ENCODE measurements at places on chromosomes 7 and 10.

GRCh38 chr10:46304062-46304461 lies 17.3 kb downstream of the ANTXRL start:
- no peak for DNase-seq

DNA sequence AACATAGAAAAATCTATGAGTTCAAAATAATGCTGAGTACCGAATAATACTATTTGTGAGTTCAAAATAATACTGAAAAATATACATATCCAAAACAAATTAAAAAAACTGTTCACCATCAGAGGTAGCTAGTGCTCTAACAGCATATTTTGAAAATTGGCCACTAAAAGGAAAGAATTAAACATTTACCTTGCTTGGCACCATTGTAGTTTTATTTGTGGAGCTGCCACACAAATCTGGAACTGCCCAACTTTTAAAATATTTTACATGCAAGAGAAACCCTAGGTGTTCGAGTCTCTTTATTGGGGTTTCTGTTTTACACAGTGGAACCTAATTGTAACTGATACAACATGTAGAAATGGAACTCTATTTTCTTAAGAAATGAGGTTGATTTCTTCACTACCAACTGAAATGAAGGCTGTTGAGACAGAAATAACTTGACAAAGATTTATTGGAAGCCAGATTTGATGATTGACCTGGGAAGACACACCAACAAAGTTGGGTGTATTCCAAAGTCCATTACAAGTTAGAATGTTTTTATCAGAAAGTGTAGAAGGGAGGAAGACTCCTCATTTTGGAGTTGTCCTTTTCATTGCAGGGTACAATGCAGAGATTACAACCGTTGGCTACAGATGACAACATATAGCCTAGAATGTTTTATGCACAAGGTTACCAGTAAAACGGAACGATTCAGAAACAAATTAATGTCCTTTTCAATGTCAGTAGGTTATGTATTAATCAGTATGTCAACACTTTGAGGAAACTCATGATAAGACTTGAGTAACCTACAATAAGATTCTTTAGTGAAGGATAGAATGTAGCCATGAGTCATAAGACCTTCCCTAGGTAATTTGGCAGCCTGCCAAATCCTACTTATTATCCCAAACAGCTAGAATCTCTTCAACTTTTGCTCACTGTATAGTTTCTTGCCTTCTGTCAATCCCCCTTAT lies 73.8 kb upstream of the PAPSS2 start:
- no peak for DNase-seq

DNA sequence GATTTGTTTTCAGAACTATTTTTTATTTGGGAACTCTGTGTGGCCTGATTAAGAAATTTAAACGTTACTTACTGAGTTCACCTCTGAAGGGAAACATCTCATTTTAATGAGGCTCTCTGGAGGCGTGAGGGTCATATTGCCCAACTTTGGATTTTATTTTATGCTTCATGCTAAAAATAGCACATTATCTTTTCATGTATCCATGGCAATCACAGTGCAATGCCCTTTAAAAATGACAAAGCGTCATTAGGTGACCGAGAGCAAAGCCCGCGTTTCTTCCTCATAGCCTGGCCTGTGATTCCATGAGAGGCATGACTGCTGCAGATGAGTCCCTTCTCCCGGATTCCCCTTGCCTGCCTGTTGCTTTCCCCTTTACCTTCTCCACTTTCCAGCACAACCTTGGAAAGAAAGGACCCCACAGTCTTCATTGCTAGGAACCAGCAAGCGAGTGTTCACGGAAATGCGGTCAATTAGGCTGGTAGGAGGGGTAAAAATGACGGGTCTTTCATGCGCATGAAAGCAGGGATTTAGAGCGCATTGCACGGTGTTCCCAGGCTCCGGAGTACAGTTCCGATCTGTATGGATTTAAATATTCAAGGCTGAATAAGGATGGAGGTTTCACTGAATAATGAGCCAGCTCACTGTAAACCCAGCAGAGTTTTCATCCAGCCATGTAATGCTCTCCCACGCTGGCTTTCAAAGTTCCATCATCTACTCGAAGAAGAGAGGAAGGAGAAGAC lies 98.2 kb upstream of the PITRM1 start:
- no peak for DNase-seq

DNA sequence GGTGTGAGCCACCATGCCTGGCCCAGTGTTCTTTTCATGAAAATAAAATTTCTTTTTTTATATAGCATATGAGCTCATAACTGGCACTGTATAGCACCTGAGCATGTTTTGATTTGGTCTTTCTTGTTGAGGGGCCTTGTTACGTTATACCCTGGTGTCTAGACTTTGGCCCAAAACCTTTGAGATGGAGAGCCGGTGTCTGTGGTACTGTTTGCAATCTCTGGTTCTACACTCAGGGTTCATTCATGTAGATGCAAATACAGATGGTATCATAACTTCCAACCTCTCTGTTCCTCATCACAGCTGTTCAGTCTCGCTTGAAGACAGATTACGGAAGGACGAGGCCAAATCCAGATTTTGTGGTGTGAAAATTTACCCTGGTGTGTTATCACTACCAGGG lies at the start of gene TAS2R5:
Gene TAS2R5 (plus strand): TSS at position 301 of the 400 bp plus-strand sequence. CDS start 145 bp downstream, outside the sequence.
- no peak for DNase-seq

GRCh38 chr10:77281719-77282118 lies 355.9 kb downstream of the KCNMA1 start:
- no peak for DNase-seq

DNA sequence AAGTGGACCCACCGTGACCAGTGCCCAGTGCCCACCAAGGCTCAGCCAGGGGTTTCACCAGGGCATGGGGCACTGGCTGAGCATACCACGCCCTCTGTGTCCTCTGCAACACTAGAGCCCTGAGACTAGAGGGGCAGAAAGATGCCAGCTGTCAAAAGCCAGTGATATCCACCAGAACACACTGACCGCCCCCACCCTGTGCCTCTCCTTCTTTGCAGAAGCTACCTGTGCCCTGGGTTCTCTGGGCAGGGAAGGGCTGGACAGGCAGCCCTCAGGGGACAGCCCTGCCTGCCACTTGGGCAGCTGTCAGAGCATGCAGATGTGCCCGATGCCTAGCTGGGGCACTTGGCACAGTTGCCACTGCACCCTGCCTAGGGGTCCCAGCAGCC lies 494 bp downstream of the VSIR start:
- DNase-seq: no peak

DNA sequence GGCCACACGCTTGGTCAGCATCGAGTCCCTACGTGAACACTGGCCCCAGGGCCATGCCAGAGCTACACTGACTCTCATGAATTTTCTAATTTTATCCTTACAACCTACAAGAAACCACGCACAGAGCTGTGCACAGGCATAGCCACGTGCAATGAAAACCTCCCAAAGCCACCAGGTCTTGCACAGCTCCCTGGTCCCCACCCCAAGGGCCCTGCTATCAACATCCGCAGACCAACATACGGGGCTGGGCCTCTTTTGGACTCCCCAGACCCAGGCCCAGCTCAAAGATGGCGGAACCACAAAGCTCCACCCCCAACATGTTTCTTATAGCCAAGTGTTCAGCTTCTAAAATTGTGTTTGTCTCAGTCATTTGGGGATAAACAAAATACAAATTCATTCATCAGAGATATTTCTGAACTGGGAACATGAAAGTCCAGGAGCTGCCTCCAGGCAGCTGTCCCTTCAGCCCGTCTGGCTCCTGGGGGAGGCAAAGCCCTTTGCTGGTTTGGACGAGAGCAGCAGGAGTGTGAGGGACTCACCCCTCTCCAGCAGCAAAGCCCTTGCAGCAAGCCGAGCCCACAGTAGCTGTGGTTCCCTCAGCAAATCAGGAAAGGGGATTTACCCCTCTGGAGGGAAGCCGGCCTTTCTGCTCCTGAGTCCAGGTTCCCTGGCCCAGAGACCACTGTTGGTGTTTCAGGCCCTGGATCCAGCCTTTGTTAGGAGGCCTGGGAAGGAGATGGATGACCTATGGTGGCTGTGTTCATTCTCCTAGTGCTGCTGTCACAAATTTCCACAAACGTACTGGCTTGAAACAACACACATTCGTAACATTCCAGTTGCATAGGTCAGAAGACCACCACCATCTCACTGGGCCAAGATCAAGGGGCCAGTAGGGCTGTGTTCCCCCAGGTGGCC lies 75.1 kb downstream of the OAT start:
- no peak for DNase-seq

DNA sequence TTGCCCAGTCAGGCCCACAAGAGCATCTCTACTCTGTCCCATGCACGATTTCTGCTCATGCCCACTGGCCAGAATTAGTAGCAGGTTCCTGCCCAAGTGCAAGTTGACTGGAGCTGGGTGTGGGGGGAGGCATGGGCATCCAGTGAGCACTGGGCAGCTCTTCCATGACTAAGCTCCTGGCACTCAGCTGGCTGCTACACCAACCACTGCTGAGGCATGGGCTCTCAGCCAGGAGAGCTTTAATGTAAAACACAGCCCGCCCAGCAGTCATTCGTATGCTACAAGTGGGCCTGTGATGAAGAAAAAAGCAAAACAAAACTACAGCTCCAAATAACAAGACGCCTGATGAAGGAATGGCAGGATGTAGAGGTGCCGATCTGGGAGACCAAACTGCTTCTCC lies 335.4 kb upstream of the PFKP start:
- no peak for DNase-seq

- no peak for DNase-seq
These were observed 1.3 kb upstream of the HIP1 start for GRCh38 chr7:75739796-75740672.

DNA sequence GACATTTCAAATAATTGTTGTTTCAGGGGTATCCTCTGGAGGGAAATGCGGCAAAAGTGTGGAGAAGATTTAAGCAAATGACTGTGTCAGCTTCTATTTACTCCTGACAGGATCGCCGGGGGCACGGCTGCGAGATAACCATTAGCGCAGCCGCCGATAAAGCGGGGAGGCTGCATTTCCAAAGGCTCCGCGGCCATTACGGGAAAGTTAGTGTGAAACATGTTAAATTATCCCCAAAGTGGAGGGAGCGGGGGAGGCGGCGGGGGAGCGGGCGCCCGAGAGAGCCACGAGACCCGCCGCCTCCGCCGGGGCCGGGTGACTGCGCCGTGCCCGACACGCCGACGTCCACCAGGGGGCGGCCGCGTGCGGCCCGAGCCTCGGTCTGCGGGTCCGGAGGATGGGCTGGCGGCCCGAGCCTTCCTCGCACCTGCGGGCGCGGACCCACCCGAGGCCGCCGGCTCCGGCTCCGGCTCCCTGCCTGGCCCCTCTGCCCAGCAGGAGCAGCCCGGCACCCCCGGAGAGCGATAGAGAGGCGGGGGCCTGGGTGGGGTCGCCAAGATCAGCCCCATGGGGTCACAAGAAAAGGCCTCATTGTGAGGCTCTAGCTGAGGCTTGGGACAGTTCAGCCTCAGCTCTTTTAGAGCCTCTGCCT lies 74.4 kb upstream of the PAX2 start:
- DNase-seq: no peak

DNA sequence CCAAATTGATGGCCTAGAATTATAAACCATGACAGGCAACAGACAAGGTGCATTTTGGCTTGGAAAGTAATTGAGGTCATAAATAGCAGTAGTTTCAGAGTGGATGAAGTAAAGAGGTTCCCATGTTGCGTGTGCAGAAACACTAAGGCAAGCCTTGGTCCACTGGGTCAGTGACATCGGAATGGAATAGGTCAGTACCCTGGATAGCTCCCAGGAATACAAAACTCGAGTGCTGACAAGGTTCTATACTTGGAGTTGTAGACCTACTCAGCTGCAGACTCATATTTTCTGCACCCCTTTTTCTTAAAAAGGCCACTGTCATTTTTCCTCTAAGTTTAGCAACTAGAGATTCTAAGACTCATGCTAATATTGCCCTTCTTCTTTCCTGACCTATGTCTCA lies 132.8 kb downstream of the DYNC1I1 start:
- no peak for DNase-seq

GRCh38 chr7:115178835-115179234 lies 256.9 kb downstream of the MDFIC start:
- no peak for DNase-seq

DNA sequence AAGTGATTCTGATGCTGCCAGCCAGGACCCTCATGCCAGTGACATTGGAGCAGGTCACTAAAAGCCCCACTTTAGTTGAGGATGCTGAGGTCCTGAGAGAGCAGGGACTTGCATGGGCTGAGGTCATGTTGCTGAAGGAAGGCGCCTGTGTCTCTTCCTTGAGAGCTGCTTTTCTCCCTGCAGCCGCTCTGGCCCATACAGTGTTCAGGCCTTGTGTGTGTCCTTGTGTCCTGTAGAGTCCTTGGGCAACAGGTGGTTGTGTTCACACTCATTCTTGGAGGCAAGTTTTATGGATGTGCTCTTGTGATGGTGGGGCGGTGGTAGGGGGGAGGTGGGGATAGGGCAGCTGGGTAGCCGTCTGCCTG lies 33.3 kb downstream of the TSPAN14 start:
- no peak for DNase-seq

DNA sequence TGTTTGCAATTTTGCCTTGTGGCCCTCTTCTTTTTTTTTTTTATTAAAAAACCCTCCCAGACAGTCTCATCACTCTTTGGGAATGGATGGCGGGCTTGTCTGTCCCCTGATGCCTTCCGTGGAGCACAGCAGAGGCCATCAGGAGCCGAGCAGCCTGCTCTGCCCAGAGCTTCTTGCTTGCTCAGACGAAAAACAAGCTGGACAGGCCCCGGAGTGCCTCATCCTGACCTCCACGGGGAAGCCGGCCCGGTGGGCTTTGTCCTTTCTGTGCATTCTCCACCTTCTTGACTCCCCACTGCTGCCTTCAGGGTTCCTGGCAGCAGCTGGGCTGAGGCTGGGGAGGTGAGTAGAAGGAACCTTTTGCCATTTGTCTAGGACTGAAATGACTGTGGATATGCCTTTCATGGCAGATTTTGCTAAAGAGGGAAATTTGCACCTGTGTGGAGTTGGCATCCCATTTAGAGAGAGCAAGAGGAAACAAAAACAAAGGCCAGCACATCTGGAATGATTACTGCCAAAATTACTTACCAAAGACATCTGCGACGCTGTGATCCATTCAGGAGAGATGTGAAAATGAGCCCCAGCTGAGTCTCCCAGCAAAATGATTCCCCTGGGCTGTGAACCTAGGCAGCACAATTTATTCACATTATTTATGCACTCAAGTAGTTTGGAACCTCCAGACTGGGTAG lies 108.3 kb downstream of the AOAH start:
- no peak for DNase-seq

GRCh38 chr10:49113741-49114141 lies 1.6 kb downstream of the VSTM4 start:
- no peak for DNase-seq

GRCh38 chr10:31926160-31926559 lies 2.5 kb downstream of the ARHGAP12 start:
- no peak for DNase-seq

GRCh38 chr7:68166525-68166924 lies 1169.9 kb downstream of the TYW1 start:
- DNase-seq: no peak

DNA sequence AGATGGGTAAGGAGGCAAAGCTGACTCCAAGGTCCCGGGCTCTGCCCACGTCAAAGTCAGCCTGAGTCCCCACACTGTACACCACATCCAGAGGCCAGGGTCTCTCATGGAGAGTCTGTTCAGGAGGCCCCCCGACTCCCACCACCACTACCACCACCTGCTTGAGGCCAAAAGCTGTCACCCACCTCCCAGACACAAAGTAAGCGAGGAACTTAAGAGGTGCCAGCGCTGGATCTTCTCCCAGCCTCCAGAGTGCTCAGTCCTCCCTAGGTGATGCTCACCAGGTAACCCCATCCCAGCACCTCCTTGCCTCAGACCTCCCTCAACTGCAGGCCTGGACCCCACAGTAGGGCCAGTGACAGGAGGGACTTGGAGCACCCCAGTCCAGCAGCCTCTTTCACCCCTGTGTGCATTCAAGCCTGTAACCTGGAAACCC lies 520 bp downstream of the NPC1L1 start:
- no peak for DNase-seq

All from stimulated activated CD8-positive, alpha-beta memory T cell treated with anti-CD3 and anti-CD28 coated beads, Interleukin-4, amount 100 ng/mL, for 1 hour (primary cell).